ENCODE measurements at places on chromosomes 5 and 9.

- DNase-seq = no peak
Measured at GRCh38 chr5:14270209-14270702, 127.1 kb downstream of the TRIO start.

GRCh38 chr9:89405826-89406225 is 87.5 kb downstream of the SECISBP2 start:
- DNase-seq = no peak

GRCh38 chr9:134224127-134224526 is 59.8 kb upstream of the RNU6ATAC start:
- no peak for DNase-seq

- DNase-seq = no peak
Measured at GRCh38 chr5:149883550-149883949, 61.0 kb downstream of the PDE6A start.

GRCh38 chr9:115466756-115467155 is 348.8 kb upstream of the TNC start:
- DNase-seq = no peak

DNA sequence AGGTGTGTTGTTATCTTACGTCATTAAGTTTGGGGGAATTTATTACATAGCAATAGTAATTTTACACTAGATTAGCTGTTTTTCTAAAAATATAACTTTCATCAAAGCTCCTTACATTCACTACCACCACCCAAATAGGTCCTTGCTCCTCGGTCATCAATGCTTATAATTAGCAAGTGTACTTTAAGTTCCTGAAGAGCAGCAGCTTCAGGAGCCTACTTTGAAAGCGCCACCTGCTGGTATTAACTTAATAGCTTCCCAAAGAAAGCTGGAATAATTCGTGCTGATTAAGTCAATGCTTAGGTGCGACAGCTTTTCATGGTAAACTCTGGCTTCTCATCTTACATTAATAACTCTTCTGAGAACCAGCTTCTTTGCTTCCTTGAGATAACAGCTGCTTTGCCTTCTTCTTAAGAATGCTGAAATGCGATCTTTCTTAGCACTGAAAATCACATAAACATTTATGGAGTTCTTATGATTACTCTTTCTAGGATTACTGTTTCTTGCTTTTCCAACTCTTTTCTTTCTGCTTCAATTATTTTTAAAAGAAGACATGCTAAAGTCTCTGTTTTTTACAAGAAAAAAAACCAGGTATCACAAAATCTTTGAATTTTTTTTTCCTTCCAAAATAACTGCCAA is 10.0 kb upstream of the C5 start:
- DNase-seq = no peak

GRCh38 chr5:74390822-74391221 is 249.7 kb downstream of the ENC1 start:
- DNase-seq = no peak

DNA sequence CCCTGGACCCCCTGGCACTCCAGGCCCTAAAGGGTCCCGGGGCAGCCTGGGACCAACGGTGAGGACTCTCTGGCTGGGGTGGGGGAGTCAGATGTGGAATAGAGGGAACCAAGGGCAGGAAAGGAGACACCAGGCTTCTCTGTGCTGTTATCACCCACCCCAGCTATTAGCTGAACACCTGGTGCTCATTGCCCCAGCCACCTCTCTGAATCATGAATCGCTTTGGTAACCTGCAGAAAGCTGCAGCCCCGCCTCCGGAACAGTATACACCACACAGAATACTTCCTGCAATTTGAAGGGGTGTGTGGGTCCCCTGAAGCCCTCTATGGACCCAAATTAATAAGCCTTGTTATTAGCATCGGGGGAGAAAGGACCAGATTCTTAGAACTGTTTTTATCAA is 40.4 kb upstream of the ORM1 start:
- no peak for DNase-seq

- no peak for DNase-seq
Measured at GRCh38 chr9:76905791-76906646, at the start of gene PRUNE2. TSS of gene PRUNE2 (minus strand) at chr9:76906114. CDS start at chr9:76905963, 151 bp downstream.

- DNase-seq = no peak
Measured at GRCh38 chr5:172104801-172105701, 83.0 kb downstream of the STK10 start.

DNA sequence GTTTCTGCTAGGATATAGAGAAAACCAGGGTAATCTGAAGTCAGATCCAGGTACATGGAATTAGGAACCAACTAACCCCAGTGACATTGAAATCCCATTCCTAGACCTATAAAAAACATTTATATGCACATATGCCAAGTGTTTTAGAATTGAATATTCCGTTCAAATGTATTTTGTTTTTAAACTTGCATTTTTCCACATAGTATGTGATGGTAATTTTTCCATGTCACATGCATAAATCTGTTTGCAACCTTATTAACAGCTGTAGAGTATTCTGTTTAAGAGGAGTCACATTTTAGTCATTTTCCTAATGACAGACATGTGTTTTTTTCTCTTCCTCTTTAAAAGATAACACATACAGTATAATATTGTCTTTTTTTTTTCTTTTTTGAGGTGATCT is 50.2 kb downstream of the FOCAD start:
- DNase-seq = no peak

DNA sequence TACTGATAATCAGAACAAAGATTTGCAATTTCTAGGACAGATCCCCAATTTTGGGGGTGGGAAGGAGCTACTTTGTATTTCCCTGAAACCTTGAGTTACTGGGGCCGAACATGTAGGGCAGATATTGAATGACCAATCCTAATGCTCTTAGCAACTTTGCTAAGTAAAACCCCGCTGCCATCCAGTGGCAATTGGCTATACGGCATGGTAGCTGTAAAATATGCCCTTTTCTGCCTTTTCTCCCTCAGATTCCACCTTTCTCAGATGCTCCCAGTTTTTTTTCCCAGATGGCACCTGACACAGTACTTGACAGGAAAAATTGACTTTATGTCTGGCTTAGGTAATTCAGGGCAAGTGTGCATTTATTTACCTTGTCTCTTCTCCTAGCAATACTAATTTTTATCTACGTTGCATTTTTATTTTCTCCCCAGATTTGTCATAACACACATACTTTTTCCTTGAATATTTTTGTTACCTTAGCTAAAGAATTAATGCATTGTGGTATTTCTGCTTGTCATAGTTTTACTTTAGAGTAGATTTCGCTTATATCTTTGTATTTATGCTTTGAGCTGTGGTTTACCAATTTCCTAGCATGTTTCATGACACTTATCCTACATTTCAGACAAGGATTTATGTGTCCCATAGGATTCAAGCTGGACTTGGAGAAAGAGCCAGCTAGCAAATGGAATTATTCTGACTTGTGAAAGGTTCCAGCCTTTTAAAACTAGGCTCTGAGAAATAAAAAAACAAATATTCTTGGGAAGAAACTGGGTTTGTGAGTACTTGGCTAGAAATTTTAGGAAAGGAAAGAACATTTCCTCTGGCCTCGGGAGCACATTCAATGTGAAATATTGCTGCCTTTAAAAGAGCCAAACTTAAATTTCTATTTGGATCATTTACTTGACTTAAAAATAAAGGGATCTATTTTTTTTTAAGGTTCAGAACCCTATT is 37.4 kb downstream of the PIK3R1 start:
- DNase-seq = no peak

- peak; percentile 84 for DNase-seq
Measured at GRCh38 chr9:128786681-128787601, at the start of gene TBC1D13. TSS of gene TBC1D13 (plus strand) at chr9:128787253. CDS start at chr9:128787354, 101 bp downstream.

- no peak for DNase-seq
Measured at GRCh38 chr5:77032635-77033034, 2.4 kb downstream of the AGGF1 start.

DNA sequence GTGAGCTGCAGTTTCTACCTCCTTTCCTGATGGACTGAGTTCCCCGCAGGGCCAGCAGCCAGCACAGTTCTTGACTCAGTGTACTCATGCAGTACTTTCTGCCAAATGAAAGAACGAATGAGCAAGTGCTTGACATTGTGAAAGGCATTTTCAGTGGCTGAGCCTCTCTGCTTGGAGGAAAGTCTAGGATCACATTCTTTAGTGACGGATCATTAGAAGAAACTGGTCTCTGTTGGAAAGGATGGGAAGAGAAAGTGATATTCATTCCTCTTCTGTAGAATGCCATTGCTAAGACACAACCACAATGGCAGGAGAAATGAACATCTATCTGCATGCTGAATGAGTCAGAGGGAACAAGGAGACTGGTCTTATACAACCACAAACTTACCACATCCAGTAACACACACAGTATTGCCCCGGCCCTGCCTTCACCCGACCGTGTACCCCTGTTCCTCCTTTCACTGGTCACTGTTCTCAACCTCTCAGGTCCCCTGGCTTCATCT is 206.9 kb downstream of the CRB2 start:
- DNase-seq = no peak

GRCh38 chr5:22928821-22929482 is 75.8 kb upstream of the CDH12 start:
- no peak for DNase-seq

DNA sequence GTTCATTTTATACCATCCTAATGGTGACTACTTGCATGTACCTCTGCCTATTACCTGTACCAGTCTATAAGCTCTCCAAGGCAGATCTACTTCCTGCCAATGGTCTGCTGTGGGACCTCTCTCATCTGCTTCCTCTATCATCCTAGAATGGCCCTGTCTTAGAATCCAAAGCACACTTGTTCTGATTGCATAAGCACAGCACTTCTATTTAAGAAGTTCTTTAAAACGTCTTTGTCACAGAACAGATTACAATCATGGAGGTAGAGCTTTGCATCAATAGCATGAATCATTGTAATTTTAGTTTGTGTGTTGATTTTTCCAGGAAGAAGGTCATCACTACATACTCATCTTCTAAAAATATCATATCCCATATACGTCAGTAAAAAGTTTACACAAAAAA is 131.8 kb upstream of the ACOT12 start:
- no peak for DNase-seq

GRCh38 chr5:120535900-120536299 is 71.8 kb downstream of the PRR16 start:
- DNase-seq = no peak

DNA sequence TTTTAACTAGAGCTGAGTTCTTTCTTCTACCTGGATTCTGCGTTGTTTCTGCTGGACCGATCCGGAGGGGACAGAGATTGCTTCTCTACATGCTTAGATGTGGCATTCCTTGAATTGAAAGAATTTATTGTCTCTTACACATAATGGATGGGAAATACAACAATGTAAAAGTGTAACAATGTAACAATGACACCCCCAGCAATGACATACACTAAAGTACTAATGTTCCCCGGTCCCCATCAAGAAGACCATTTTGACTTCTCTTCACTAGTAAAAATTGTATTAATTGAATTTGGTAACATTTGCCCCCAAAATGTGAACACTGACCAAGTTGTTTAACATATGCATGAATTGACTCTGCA is 760.2 kb downstream of the TAF11L14 start:
- no peak for DNase-seq

GRCh38 chr9:450561-450960 is 235.9 kb downstream of the DOCK8 start:
- DNase-seq = no peak

DNA sequence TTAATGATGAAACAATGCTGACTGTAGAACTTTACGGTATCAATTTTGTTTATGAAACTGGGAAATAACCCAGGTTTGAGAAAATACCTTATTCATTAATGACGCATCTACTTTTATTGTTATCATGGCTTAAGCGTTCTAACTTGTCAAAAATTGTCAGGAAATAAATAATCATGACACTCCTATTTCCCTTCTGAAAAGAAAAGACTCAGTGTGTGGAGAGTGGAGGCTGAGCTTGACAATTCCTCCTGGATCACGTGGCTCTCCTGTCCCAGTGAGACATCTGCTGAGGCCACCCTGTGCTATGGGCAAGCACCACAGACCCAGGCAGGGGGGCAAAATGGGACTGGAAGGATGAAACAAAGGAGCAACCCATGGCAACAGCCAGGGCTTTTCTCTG is 466.4 kb downstream of the ZNF608 start:
- DNase-seq = no peak

DNA sequence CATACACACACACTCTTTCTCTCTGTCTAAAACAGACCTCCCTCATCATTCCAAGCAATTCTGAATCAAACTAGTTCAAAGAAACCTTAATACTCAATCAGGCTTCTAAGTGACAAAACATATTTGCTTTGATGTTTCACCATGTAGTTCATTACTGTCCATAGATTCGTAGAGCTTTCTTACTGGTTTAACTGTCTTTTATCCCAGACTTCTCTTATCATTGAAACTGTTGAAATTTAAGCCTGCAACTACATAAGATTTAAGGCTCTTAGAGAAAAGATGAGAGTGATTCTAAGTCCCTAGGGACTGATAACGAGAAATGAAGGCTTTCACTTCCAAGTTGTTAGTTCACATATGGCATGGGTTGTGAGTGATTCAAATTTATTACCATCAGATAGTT is 11.0 kb upstream of the PLAC8L1 start:
- DNase-seq = no peak

- DNase-seq = no peak
Measured at GRCh38 chr9:73260506-73260905, 108.8 kb downstream of the ANXA1 start.

DNA sequence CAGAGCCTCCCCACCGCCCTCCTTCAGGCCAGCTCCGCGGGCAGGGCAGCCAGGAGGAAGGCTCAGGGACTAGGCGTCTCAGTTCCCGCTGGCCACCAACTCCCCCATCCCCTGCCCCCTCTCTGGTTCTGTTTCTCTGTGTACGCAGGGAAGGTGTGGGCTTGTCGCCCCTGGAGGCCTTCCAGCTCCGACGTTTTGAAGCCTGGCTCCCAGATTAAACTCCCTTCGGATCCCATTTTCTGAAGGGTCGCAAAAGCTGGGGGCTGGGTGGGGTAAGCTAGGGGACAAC is 346 bp downstream of the ATOX1 start:
- DNase-seq = no peak

DNA sequence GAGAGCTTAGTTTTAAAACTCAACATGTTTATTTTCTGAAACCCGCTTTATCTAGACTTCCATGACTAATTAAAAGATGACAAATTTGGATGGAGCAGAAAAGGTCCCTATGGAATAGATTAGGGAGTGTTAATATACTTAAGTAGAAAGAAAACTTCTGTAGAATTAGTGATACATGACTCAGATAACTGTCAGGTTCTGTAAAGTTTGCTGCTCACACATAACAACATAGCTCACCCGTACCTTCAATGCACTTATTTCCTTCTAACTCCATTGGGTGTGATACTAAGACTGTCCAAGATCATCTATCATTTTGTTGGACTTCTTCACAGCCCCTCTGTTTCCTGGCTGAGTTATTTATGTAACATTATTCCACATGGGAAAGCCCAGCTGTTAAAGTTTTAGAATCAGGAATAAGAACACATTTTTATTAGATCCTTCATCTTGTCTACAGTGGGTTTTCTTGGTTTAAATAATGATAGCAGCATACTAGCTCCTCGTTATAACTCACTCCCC is 27.8 kb downstream of the TMEM167A start:
- no peak for DNase-seq

GRCh38 chr9:124054582-124055227 is 43.1 kb downstream of the LHX2 start:
- no peak for DNase-seq

GRCh38 chr5:38292228-38292627 is 33.9 kb downstream of the EGFLAM start:
- DNase-seq = no peak

- no peak for DNase-seq
Measured at GRCh38 chr5:146098047-146098446, 7.3 kb downstream of the PLAC8L1 start.

- DNase-seq = no peak
Measured at GRCh38 chr9:112872019-112872418, 18.7 kb downstream of the SLC46A2 start.

GRCh38 chr5:116320486-116320885 is 235.7 kb downstream of the COMMD10 start:
- no peak for DNase-seq

- no peak for DNase-seq
Measured at GRCh38 chr5:105812304-105812703, 1858.4 kb downstream of the EFNA5 start.

- DNase-seq = no peak
Measured at GRCh38 chr5:94433397-94434163, 184.8 kb downstream of the KIAA0825 start.
